ENCODE measurements at places on chromosomes 2 and 18. TPM values are rescaled to one million over a fixed set of nuclear protein-coding genes. Genes with fewer than 3 reads are reported as not detected.

The TMBIM1 gene
- 111 TPM for total RNA-seq

The DNER gene
- total RNA-seq = 0.44 TPM

The CCDC121 gene
- 3.1 TPM for total RNA-seq

The VWC2L gene
- total RNA-seq = not detected

The SERPINB5 gene
- total RNA-seq = 0.29 TPM

Measured in smooth muscle cell of trachea (primary cell).